Activated naive CD4-positive, alpha-beta T cell (primary cell): ENCODE measurements at places on chromosomes 16 and 17.

GRCh38 chr17:62098623-62099231, 33.6 kb upstream of the MED13 start:
- DNase-seq: no peak

DNA sequence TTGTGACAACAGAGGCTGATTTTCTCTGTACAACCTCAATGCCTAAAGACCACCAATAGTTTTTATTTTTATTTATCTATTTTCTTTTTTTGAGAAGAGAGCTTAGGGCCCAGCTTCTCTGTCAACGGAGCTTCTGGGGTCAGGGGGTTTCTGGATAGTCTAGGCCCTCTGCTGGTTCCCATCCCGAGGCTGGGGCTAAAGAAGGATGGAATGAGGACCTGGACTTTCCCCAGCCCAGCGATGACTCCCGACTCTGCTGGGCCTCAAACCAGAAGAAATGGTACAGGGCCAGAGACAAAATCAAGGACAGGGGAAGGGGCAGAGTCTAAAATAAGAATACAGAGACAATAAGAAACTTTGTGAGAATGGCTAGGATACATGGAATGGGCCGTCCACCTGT, 5.7 kb upstream of the TSPOAP1 start:
- DNase-seq: no peak

- no peak for DNase-seq
Measured at GRCh38 chr17:39014795-39015545, 47.8 kb upstream of the FBXO47 start.

- DNase-seq: peak; percentile 14
Measured at GRCh38 chr16:68370581-68371275, 59.9 kb downstream of the PRMT7 start.

DNA sequence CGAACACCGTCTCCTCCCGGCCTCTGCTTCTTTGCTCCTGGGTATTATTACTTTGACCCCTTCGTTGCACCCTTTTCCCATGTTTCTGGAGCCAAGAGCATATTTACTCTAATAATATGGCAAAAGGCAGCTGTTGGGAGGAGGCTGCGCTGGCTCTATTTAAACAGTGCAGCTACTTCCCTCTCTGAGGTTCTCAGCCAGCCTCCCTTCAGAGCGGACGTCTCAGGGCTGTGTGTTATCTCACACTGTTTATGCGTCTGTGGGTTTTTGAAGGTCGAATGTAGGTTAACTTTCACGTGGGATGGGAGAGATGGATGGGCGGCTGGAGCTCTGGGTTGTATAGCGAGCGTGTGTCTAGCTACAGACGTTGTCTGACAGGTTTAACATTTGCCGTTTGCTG, 45.3 kb downstream of the COX4I1 start:
- no peak for DNase-seq

DNA sequence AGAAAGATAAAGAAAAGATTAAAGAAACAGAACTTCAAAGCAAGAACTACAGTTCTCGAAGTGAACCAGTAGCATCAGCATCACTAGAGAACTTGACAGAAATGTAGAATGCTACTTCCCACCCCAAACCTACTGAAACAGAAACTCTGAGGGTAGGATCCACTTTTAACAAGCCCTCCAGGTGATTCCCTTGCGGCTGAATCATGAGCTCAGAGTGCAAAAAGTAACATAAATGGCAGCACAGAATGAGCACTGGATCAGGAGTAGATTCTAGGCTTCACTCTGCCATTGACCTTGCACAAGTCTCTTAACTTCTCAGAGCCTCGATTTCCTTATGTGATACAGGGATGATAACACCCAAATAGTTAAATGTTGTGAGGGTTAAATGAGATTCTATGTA, 5.8 kb downstream of the TOM1L2 start:
- DNase-seq: no peak

DNA sequence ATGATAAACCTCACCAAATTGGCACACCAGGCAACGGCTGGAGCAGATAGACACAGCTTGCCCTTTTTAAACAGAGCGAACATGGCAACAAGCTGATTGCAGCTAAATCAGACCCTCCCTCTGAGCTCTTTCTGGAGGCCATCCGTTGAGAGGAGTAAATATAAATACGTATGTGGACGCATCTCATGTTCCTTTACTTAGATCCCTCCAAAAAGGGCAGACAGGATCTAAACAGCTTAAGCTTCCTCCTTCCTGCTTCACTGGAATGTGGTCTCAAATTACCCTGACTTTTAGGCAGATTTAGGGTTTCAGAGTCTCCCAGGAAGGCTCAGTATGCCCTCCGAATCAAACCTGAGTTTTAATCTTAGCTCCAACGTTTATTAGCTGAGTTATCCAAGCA, 204.7 kb upstream of the GOT2 start:
- DNase-seq: no peak

DNA sequence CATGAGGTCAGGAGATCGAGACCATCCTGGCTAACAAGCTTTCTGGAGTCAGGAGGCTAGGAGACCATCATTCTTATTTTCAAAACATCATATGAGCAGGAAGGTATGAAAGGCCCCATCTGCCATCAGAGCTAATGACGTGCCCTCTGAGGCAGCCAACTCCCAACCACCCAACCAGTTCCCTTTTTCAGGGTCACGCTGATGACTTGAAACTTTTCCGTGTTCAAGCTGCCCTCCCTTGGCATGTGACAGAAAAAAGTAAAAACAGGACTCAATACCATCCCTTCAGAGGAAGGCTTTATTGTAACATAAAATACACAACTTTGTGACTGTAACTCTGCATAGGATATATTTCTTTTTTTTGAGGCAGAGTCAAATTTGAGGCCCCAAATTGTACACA, 4.6 kb upstream of the GHDC start:
- no peak for DNase-seq

- no peak for DNase-seq
Measured at GRCh38 chr17:3838206-3838605, 7.8 kb downstream of the NCBP3 start.

GRCh38 chr17:50564916-50565315, 4.4 kb downstream of the CACNA1G start:
- DNase-seq: no peak

DNA sequence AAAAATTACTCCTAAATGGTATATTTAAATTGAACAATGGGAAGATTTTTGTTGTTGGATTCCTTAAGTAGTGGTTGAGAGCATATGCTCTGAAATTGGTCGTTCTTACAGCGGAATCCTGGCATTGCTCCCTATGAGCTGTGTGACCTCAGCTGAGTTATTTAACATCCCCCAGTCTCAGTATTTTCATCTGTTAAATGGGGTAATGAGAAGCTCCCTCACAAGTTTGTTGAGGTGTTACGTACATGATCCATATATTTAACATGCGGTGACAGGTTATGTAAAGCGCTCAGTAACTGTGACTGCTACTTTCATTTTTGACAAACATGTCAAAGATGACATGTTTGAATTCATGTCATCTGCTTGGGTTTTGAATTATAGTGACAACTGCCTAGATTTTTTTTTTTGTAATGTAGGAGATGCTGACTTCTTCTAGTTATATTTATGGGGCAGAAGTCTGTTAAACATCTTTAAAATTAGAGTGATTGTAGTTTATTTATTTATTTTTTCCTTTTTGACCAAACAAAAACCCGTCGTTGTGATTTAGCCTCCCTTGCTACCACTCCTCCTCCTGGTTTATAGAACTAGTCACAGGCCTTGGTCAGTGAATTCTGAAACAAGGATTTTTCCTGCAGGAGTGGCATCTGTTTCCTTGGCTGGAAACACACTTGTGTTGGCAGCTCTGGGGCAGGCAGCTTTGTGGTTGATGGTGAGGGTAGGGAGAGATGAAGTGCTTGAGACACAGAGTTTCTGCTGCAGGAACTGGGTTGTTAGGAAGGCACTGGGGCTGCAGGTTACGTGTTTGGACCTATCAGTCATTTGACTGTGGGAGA, 268.8 kb downstream of the SNX29 start:
- no peak for DNase-seq

DNA sequence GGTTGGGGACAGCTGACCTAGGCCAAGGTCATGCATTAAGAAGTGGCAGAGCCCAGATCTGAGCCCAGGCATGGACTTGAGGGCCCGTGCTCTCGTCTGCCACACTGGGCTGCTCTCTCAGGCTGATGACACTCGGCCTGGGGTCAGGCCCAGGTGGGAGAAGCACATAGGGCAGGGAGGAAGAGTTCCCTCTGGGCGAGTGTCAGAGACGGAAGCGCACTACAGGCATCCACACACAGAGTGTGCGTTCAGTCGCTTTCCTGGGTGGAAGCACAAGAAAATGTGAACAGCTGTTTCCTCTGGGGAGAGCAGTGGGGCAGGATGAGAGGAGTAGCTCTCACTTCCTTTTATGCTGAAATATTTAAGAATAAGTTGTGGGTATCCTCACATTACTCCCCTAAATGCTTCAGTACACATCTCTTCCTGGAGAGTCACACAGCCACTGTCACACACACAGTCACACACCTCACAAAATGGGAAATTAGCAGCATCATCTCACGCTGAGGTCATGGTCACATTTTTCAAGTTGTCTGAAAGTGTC, 59.7 kb downstream of the B9D1 start:
- no peak for DNase-seq

- DNase-seq: no peak
Measured at GRCh38 chr17:57412520-57413096, 156.3 kb downstream of the MSI2 start.

DNA sequence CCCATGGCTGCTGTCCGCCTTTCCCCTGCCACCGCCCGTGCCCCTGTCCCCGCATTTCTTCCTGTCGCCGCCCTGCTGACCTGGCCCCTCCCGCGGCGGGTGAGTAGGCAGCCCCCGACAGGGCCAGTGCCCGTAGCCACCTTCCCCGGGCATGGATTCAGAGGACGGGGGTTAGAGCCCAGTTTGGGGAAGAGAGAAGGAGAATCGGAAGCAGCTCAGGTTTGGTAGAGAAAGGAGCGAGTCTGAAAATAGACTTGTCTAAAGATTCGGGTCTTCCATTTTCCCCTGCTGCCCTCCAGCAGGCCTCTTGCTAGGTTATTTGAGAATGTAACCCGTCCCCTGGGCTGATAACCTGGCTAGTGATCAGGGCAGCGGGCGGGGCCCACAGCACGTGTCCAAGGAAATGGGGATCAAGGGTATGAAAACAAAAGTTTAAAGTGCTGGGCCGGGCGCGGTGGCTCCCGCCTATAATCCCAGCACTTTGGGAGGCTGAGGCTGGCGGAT, 7.9 kb upstream of the CLDN9 start:
- DNase-seq: no peak

DNA sequence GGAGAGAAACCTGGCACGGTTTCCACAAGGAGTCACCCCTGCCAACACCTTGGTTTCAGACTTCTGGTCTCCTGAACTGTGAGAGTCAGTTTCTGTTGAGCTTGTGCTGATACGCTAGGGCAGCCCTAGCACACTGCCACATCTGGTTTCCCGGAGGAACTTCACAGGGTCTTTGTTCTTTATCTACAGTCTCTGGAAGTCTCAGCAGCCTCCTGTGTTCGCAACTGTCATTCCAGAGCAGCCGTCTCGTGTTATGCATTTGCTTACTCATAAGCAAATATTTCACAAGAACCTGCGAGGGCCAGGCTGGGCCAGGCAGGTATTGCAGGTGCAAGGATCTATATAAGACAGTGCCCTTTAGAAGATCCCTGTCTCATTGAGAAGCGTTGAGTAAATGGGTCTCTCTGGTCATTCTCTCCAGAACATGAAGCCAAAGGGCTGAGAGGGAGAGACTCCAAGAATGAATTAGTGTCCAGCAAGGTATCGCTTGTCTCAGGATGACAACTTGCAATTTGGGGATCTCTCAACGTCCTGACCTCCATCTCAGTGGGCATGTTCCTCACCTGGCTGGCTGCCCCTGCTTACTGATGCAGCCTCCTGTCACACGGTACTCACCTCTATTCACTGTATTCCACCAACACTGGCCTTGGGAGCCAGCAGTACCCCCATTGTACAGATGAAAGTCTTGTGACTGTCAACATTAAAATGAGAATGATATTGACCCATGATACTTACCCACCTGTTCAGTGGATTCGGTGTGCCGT, 141.2 kb downstream of the WWOX start:
- no peak for DNase-seq

- no peak for DNase-seq
Measured at GRCh38 chr16:717450-718245, 2.7 kb downstream of the METRN start.
